ENCODE measurements at places on chromosomes 2 and 18. TPM values are rescaled to one million over a fixed set of nuclear protein-coding genes. Genes with fewer than 3 reads are reported as not detected.

Gene TBR1
- total RNA-seq: not detected

Gene ARHGEF33
- total RNA-seq: 1.5 TPM

Gene OTOF
- total RNA-seq: 0.66 TPM

Gene FBXO41
- total RNA-seq: 2.1 TPM

Gene SERPINB11
- not detected for total RNA-seq

Gene UPP2
- not detected for total RNA-seq

Gene LOXHD1
- total RNA-seq: not detected

Gene TM4SF20
- total RNA-seq: not detected

Gene HOXD11
- 3.0 TPM for total RNA-seq

Gene HADHA
- total RNA-seq: 159 TPM

Gene TUBA3E
- not detected for total RNA-seq

Gene CRIM1
- 177 TPM for total RNA-seq

Gene STON1
- 8.2 TPM for total RNA-seq

Gene PLCL1
- total RNA-seq: 1.9 TPM

Gene CCDC121
- total RNA-seq: 1.7 TPM

Gene NHEJ1
- 19.7 TPM for total RNA-seq

Gene C2orf76
- total RNA-seq: 8.4 TPM

Gene RNF152
- total RNA-seq: 15.4 TPM

Gene MRPS9
- 28.5 TPM for total RNA-seq

Gene RIT2
- not detected for total RNA-seq

Gene PAIP2B
- 1.6 TPM for total RNA-seq

Gene TTR
- total RNA-seq: not detected

Gene ZBTB7C
- not detected for total RNA-seq

Gene TMEM178A
- total RNA-seq: 1.4 TPM

Gene LYPD6B
- total RNA-seq: not detected

Gene TMEM37
- not detected for total RNA-seq

Gene MEP1B
- total RNA-seq: not detected

Gene SIX2
- 1.1 TPM for total RNA-seq

Gene UGT1A10
- total RNA-seq: not detected

Gene FSHR
- total RNA-seq: not detected

Gene AQP12A
- total RNA-seq: not detected

Gene DNAJC5G
- total RNA-seq: not detected

Gene CYP26B1
- 0.33 TPM for total RNA-seq

Gene SERPINB10
- total RNA-seq: 1.00 TPM

Gene SIX3
- under 0.01 TPM for total RNA-seq

Gene ANKRD30BL
- total RNA-seq: not detected

Gene LRRTM4
- not detected for total RNA-seq

Gene TMEM150A
- 3.1 TPM for total RNA-seq

Gene IGFBP2
- 136 TPM for total RNA-seq

Gene TMEM247
- total RNA-seq: not detected

Gene TMEM198
- 0.77 TPM for total RNA-seq

Gene MBOAT2
- total RNA-seq: 89.6 TPM

Gene FNDC4
- 15.6 TPM for total RNA-seq

Gene EFR3B
- total RNA-seq: 0.87 TPM

Gene ESCO1
- total RNA-seq: 20.2 TPM

Gene KIF1A
- not detected for total RNA-seq

Measured in uterine smooth muscle cell (primary cell).